Fibroblast of skin of abdomen (primary cell): ENCODE measurements at places on chromosomes 6 and 20.

GRCh38 chr20:15026759-15027158 lies 689.3 kb upstream of the FLRT3 start:
- DNase-seq: no peak

GRCh38 chr6:14950103-14950969 lies 295.5 kb upstream of the JARID2 start:
- no peak for DNase-seq

GRCh38 chr20:32574296-32575226 lies 10.6 kb downstream of the NOL4L start:
- DNase-seq: peak; percentile 91

- no peak for DNase-seq
These were observed 65.5 kb upstream of the SPACA1 start for GRCh38 chr6:87982134-87982533.

- peak; percentile 58 for DNase-seq
These were observed 28.1 kb downstream of the PDYN start for GRCh38 chr20:1965520-1966351.

DNA sequence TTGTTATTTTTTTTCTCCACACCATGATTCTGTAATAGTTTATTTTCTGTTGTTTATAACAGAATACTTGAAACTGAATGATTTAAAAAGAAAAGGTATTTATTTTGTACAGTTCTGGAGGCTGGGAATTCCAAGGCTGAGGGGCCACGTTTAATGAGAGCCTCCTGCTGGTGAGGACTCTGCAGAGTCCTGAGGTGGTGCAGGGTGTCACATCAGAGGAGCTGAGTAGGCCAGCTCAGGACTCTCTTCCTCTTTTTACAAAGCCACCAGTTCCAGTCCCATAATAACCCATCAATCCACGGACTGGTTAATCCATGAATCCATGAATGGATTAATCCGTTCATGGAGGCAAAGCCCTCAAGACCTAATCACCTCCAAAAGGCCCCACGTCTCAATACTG lies 71.6 kb downstream of the TFAP2A start:
- no peak for DNase-seq

DNA sequence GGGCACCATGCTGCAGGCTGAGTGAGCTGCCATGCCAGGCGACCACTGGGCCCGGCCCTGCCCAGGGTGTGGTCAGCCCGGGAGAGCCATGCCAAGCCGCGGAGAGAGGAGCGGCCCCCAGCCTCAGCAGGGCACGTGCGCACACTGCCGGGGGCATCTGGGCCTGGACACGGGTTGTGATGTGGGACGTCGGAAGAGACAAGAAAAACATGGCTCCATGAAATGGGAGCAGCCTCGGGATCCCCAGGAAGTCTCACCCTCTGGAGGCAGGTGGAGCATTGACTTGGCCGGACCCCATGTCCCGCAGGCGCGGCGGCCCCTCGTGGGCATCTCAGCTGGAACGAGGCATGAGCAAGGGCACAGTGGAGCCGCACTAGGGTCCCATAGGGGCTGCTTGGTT lies 16.8 kb upstream of the SLCO4A1 start:
- DNase-seq: no peak

GRCh38 chr6:102501615-102502014 lies 1108.1 kb downstream of the GRIK2 start:
- no peak for DNase-seq

DNA sequence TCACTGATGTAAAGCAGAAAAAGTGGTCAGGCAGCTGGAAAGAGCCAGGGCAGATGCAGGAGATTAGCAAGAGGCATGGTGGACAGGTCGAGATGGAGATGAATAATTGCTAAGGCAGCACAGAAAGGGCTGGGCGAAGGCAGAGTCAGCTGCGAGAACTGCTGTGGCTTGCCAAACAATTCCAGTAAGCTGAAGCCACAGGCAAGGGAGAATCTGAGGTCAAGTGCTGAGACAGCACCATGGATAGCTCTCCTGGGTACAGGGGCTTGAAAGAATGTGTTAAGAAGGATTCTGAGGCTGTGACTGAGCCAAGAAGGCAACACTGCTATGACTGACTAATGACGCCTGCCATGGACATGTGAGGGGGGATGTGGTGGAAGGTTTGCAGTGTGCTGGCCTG lies 220.8 kb upstream of the FOXA2 start:
- DNase-seq: peak; percentile 93

GRCh38 chr6:57117796-57118195 lies 27.8 kb downstream of the ZNF451 start:
- no peak for DNase-seq
